Right cardiac atrium (tissue), 5 donors: ENCODE measurements at places on chromosomes 3 and 15. TPM values are rescaled to one million over a fixed set of nuclear protein-coding genes. Genes with fewer than 3 reads are reported as not detected.
A peak's percentile ranks its signal among the peaks of the same experiment; 100 is the strongest.

USP19 gene
- total RNA-seq = 50.8 TPM

GOLGA6L4 gene
- total RNA-seq = 1.2 TPM

AP3B2 gene
- total RNA-seq = 0.20 TPM

STARD5 gene
- total RNA-seq = 5.3 TPM

STAB1 gene
- 91.9 TPM for total RNA-seq

PLCL2 gene
- total RNA-seq = 36.9 TPM

PARP15 gene
- 0.94 TPM for total RNA-seq

OR5K2 gene
- not detected for total RNA-seq

- no peak for DNase-seq
Observed at GRCh38 chr3:39812537-39812936, 3.1 kb downstream of the MYRIP start.

GRCh38 chr3:67301556-67301955 is 303.4 kb downstream of the KBTBD8 start:
- no peak for DNase-seq

GRCh38 chr3:155491696-155492095 is 198.2 kb upstream of the STRIT1 start:
- no peak for DNase-seq

DNA sequence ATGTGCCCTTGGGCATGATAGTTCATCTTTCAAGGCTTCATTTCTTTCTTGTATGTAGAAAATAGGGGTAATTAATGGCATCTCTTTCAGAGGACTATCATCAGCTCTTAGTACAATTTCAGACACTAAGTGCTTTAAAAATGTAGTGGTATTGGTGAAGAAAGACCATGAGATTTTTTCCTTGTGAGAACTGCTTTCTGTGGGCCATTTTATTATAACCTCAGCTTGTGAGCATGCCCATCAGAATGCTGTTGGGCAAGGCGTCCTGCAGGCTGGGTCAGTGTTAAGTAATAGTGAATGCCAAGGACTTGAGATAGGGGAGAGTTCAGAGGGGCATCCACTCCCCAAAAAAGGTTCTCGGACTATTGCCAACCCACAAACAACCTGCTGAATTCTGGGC is 187.9 kb downstream of the GHSR start:
- DNase-seq = no peak

DNA sequence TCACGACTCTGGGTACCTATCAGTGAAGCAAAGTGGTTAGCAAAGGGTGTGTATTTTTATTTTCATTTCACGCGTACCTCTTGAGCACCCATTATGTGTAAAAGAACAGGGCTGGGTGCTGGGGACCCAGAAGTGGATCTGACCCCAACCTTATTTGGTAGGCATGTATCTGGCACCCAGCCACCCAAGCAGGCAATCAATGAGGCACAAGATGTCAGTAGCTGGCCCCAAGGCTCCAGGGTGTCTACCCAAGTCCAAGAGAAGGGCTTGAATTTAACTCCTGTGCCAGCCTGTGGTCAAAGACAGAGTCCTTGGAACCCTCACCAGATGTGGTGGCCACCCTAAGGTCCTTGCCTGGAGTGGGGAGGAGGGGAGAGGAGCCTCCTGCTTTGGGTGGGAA is 5.7 kb downstream of the PLEKHO2 start:
- DNase-seq = peak; percentile 50

- no peak for DNase-seq
Observed at GRCh38 chr3:46438831-46439230, 25.9 kb downstream of the LTF start.

GRCh38 chr15:99677540-99678134 is 55.6 kb downstream of the LYSMD4 start:
- DNase-seq = no peak

GRCh38 chr15:72318408-72318942 is 1.5 kb downstream of the CELF6 start:
- DNase-seq = no peak

- no peak for DNase-seq
Observed at GRCh38 chr3:142225885-142226215, 465 bp upstream of the GK5 start.

DNA sequence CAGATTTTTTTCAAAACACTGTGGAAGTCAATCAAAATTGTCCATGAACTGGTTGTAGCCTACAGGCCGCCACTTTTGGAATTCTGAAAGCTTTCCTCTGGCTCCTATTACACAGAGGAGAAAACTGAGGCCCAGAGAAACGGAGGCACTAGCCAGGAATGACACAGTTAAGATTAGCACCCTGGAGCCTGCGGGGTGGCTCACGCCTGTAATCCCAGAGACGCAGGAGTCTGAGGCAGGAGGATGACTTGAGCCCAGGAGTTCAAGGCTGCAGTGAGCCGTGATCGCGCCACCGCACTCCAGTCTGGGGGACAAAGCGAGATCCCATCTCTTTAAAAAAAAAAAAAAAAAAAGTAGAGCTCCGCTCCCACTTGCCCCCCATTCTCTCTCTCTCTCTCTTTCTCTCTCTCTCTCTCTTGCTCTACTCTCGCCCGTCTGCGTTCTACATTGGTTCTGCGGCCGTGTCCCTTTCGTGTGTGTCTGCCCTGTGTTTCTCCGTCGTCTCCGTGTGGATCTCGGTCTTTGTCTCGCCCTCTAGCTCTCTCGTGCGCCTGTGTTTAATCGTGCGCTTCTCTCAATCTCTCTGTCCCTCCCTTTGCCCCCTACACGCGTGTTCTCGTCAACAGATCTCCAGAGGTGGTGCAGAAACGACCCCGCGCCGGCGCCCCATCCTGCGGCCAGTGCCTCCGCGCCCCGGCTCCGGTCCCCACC is 512 bp upstream of the TRH start:
- DNase-seq = no peak
